Stimulated activated CD8-positive, alpha-beta memory T cell treated with anti-CD3 and anti-CD28 coated beads, Interleukin-2, amount 100 ng/mL, for 48 hours (primary cell): ENCODE measurements at places on chromosomes 2 and 18.
A peak's percentile ranks its signal among the peaks of the same experiment; 100 is the strongest.

DNA sequence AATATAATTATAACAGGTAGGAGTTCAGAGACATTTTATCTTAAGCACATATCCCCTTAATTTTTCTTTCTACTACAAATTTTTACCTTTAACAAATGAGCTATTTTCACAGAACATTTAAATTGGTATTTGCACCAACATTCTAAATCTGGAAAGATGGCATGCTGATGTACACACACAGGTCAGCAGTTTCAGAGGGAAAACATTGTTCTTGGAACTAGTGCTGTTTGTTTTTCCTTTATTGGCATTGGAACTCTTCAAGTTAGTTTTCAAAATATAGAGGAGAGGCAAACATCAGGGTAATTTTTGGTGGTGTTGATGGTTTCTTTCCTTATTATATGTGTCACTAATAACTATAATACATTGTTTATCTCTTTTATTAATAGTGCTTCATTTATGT is 155.3 kb downstream of the PHLPP1 start:
- DNase-seq: no peak

DNA sequence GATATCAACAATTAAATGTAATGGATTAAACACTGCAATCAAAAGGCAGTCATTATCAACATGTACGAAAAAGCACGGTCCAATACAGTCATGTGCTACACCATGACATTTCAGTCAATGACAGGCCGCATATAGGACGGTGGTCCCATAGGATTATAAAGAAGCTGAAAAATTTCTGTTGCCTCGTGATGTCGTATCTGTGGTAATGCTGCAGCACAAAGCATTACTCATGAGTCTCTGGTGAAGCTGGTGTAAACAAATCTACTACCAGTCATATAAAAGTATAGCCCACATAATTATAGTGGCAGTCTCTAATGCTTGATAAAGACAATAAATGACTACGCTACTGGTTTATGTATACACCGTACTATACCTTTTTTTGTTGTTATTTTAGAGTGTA is 58.4 kb downstream of the RABL2A start:
- no peak for DNase-seq

DNA sequence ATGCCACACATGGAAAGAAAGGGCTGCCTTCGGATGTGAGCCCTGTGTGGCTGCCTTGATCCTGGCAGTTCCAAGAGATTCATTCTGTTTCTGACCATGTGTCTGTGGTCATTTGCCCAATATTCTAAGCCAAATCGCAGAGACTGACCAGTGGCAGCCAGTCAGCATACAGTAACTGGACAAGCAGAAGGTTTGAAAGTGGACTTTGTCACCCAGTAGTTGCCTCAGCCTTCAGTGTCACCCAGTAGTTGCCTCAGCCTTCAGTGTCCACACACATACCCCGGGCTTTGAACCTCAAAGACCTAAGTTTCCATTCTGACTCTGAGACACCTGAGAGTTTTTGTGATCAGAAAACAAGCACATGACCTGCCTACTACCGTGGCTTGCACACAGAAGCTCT is 5.0 kb downstream of the RFX8 start:
- no peak for DNase-seq

GRCh38 chr2:170307555-170308351 is 129.8 kb downstream of the MYO3B start:
- no peak for DNase-seq

GRCh38 chr2:102304268-102304667 is 7.1 kb upstream of the IL1RL1 start:
- no peak for DNase-seq

DNA sequence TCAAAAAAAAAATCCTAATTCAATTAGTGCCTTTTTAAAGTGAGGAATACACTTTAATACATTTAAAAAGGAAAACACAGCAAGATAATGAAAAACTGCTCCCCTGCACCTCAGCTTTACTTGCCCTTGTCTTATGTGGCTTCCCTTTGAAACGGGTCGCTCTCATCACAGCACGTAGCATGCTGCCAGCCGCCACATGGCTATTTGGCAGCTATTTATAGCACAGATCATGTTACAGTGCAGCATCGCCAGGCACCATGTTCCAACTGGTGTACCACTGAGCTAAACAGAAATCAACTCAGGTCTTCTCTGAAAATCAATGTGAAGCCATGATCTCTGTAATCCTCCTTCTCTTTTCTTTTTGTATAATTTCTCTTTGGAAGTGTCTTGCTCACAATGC is 65.1 kb downstream of the TMEM182 start:
- no peak for DNase-seq

GRCh38 chr18:77118256-77119090 is 14.1 kb downstream of the MBP start:
- no peak for DNase-seq

- DNase-seq: no peak
Measured at GRCh38 chr2:200042944-200043343, 87.6 kb downstream of the MAIP1 start.

DNA sequence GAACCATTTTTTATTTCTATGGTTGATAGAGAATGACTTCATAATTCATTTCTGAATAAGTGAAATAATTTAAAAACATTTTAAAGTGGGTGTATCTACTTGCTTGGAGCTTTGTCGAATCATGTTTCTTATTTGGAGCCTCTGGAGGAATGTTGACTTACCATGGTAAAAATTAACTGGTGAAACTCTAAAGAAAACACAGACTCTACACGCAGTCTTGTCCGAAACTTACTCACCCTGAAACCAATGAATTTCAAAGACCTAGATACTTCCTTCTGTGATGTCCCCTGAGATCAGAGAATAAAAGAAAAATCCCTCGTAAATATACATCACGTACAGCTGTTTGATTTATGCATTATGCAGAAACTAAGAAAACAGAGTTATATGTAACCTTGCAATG is 665.2 kb upstream of the NRXN1 start:
- no peak for DNase-seq

GRCh38 chr2:80527119-80527518 is 222.6 kb upstream of the LRRTM1 start:
- no peak for DNase-seq

GRCh38 chr2:74010087-74010541 is 25.4 kb downstream of the TET3 start:
- no peak for DNase-seq

GRCh38 chr2:76314271-76315020 is 603.7 kb upstream of the GCFC2 start:
- DNase-seq: no peak

- DNase-seq: no peak
Measured at GRCh38 chr18:48486754-48487153, 52.1 kb upstream of the CTIF start.

DNA sequence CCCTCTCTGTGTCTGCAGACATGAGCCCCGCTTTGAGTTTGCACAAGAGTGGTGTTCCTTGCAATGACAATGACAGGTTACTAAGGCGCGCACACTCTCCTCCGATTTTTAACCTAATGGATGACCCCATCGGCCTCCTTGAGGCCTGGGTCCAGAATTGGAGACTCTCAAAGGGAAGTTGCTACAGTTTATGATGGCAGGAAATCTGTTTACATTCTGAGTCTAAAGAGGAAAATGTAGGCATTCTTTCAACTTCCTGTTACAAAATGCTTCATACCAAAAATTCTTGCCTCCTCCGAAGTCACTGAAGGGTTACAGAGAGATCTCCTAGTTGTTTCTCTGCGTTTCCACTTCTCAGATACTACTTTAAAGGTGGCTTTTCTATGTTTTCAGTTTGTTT is 225.3 kb upstream of the AGAP1 start:
- DNase-seq: no peak

- no peak for DNase-seq
Measured at GRCh38 chr2:675051-675450, 2.2 kb downstream of the TMEM18 start.

DNA sequence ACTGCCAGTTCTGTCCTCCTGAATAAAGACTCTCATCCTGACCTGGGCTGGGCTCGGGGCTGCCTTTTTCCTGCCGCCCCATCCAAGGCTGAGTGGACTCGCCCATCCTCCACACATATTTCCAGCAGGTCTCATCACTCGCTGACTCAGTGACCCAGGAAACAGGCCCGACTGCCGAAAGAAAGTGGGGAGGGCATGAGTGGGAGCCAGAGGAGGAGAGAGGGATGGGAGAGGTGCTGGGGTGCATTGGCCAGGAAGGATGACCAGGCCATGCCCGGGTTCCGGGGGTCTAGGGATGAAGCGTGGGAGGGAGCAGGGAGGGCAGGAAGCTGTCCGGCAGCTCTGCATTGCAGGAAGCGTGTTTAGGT is 66.7 kb downstream of the TWIST2 start:
- no peak for DNase-seq

- DNase-seq: no peak
Measured at GRCh38 chr2:140018541-140018940, 1238.4 kb upstream of the NXPH2 start.

- DNase-seq: no peak
Measured at GRCh38 chr2:152813351-152813750, 94.9 kb downstream of the ARL6IP6 start.

DNA sequence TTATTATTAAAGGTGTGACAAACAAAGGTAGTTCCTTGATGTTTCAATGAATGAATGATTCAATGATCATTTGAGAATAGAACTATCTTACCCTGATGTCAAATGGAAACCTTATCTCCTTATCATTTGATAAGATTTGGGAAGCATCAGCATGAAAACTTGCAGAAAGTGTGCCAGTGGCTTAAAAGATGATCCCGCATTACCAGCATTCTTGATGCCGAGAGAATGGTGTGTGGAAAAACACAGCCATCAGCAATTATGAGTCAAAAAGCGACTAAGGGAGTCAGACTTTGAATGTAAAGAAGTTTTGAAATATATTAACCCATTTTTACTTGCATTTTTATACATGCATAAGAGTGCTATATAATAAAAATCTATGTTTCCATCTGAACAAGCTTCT is 93.7 kb downstream of the MAIP1 start:
- no peak for DNase-seq

GRCh38 chr2:30421604-30422443 is 25.2 kb upstream of the LCLAT1 start:
- DNase-seq: no peak

GRCh38 chr2:53786352-53786704 is 425 bp downstream of the ASB3 start:
- no peak for DNase-seq

DNA sequence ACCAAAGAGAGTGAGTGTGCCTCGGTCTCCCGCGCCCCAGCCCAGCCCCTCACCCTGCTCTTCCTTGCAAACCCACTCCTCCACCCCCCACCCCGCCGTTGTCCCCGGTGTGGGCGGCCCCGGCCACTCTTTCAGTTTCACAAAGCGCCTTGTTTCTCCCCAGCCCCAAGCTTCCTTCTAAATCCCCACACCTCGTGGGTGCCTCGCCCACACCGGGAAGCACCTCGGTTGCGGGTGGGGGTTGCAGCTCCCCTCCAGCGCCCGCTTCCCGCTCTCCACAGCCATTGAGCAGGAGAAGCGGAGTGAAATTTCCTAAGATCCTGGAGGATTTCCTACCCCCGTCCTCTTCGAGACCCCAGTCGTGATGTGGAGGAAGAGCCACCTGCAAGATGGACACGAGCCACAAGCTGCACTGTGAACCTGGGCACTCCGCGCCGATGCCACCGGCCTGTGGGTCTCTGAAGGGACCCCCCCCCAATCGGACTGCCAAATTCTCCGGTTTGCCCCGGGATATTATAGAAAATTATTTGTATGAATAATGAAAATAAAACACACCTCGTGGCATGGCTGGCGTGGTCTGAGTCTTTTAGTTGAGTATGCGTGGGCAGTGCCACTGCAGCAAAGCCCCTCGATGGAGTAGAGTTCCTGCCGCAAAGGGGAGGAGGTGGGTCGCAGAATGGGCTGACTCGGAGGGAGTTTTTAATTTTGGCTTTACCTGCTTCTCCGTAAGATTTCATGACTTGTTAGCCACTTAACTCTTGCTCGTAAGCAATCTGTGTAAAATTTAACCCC is 848 bp downstream of the TMSB10 start:
- DNase-seq: peak; percentile 50

DNA sequence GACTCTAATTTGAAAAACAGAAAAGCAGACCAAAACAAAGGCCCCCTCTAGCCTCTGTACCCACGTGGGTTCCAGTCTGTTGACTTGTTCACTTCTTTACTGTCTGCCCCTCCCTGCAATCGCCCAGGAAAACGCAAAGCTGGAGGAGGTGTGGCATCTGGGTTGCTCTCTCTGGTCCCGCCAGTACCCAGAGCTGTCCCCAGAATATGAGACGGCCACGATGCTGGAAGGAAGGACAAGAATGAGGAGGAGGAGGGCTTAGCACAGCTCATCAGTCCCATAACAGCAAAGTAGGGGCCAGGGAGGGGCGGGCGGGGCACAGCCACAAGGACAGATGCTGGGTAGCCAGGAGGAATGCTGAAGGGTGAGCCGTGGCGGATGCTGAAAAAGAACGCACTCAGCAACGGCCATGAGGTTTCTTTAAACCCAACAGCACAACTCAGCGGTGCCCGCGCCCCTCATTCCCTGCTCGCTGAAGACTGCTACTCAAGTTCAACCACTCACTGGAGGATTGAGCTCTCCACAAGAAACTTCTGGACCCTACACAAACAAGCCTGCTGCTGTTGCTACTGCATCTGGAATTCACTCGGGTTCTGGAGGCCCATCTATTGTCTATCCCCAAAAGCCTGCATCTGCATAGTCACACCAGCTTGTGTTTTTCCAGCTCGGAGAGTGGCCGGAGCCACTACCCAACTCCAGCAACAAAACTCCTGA is 187.7 kb downstream of the HDAC4 start:
- no peak for DNase-seq

GRCh38 chr2:217521820-217522219 is 481.0 kb downstream of the TNS1 start:
- no peak for DNase-seq

DNA sequence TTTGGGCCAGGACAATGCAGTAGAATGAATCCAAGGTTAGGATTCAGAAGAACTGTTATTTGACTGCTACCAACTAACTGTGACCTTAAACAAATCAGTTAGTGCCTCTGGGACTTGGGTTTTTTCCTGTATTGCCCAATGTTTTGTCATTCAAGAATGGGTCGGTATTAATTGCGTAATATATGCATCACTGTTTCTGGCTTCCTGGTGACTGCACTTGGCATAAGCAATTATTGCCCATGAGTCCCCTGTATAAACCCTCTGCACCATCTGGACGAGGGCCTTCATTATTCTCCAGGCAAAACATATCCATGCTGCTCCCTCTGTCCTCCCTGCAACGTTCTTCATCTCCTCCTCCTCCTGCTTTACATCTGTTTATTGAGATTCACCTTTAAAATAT is 255.8 kb upstream of the LRRTM1 start:
- no peak for DNase-seq

GRCh38 chr2:218074031-218074430 is 5.0 kb downstream of the RUFY4 start:
- DNase-seq: peak; percentile 8
